DMS53 (cell line): ENCODE measurements at places on chromosomes 5 and 9.
A peak's percentile ranks its signal among the peaks of the same experiment; 100 is the strongest.

DNA sequence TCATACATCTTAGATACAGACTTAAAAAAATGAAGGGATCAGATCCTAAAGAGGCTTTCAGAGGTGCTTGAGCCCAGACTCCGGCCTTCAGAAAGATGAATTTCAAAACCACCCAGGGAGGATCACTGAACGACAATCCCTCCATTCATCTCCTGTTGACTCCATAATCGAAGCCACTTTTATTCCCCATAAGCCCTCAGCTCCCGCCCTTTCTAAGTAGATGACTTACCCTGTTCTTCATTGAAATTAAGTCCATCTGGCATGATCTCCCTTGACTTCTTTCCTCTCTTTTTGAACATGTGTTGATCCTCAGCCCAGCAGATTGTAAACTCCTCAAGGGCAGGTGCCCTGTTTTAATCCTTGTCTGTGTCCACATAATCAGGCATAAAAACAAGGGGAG, 50.8 kb upstream of the ASTN2 start:
- no peak for DNase-seq

DNA sequence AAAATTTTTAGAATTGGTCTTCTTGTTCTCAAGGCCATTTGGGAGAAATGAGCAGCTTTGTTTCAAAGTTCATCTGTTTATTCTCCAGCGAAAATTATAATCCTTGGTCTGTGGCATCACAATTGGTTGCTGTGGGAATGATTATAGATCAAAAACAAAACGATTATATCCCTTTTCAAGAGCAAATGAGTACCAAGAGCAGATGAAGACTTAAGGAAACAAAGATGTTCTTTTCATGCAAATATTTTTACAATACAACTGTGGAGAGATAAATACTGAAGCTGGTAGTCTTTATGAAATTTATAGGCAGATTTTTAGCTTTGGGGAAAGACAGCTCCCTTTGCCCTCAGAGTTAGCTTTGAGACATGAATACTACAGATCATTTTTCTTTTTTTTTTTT, 620.8 kb upstream of the DMAC1 start:
- no peak for DNase-seq

- no peak for DNase-seq
Observed at GRCh38 chr5:125837866-125838265, 585.3 kb upstream of the GRAMD2B start.

- no peak for DNase-seq
Observed at GRCh38 chr5:32230356-32231099, 56.4 kb upstream of the GOLPH3 start.

GRCh38 chr9:91192381-91193086, 169.2 kb downstream of the AUH start:
- peak; percentile 47 for DNase-seq

DNA sequence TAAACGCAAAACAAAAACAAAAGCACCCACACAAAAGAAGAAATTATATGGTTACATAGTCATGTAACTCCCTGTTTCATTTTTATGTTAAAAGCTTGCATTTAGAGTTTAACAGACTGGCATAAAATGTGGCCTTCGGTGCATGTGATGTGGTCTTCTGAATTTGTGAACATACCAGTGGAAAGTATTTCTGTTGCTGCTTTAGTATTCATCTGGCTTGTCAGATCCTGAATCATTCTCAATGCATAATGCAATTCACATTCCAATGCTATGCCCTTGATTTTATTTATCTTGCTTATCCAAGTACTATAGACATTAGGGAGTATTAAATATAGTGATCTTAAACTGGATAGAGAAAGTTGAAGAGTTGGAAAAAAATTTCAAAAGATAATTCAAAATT, 740.2 kb upstream of the ZNF608 start:
- no peak for DNase-seq

- DNase-seq = no peak
Observed at GRCh38 chr9:124595743-124596142, 88.5 kb upstream of the NR5A1 start.

DNA sequence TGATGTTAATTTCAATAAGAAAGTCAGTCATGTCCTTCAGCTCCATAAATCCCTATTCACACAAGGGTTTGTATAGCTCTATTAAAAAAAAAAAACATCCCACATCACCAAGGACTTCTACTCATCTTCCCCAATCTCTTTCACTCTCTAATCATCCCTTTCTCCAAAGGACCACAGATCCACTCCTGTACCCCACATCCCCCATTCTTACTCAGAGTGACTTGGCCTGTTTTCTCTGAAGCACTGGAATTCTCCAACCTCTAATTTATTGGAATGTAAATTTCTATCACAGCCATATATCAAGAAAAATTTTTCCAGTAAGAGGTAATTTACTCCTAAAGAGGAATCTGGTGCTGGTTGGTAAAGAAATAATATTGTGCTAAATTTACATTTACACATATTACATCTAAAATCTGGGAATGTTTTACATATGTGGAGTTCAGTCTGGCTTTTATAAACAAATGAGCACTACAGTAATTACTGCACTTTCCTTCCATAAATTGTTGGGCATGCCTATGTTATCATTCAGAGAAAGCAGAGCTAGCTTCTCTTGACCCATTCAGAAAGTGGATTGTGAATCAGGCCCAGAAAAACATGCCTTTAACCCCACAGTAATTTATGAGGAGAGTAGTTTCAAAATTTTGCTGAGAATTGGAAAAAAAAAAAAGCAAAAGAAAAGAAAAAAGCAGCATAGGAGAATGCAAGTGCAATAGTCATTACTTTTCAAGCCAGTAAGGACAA, 399.5 kb upstream of the TNC start:
- no peak for DNase-seq

DNA sequence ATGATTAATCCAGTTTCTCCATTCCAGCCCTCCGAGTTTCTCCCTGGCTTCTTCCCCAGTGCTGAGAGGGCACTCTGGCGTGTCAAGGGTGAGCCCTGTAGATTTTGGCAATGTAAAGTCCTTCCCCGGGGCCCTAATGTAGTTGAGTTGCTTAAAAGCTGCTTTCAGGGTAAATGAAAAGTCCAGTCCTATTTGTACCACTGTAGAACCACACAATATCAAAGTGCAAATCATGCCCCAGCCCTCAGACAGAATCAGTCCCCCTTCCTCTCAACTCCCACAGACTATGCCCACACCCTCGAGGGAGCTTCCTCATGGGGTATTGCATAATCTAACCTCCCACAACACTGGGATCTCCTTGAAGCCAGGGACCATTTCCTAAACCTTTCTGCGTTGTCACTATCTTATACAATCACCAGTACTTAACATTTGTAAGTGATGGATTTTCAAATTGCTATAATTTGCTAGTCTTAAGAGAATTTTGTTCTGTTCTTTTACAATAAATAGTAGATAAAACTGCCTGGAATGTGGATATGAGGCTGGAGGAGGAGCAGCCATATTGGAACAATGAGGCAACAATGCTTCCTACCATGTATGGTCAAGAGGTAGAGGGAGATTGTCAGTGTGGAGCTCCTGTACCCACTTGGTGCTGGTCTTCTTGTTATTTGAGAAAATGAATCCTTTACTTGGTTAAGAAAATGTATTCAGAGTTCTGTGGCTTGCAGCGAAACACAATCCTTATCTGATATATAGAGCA, 34.4 kb downstream of the ZNF366 start:
- DNase-seq = no peak

DNA sequence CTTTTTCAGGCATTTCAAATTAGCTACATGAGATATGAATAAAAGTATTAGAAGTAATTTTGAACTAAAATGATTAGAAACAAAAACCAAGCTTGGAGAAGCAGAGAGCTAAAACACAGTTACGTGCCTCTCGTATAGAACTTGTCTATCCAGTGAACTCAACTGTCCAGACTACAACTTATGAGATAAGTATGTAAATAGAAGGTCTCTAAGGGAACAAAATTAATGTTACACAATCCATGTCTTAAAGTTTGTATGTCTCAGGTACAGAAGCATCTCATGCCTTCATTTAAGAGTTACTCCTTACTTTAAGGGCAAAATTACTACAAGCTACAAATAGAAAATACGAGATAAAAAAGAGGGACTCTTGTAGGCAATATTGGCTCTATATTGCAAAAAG, 316.8 kb downstream of the CETN3 start:
- DNase-seq = no peak

GRCh38 chr5:95261437-95262175, 23.3 kb downstream of the MCTP1 start:
- DNase-seq = peak; percentile 62

GRCh38 chr9:77599492-77599891, 48.6 kb downstream of the GNA14 start:
- no peak for DNase-seq

GRCh38 chr9:16705111-16705604, 165.3 kb downstream of the BNC2 start:
- no peak for DNase-seq

- no peak for DNase-seq
Observed at GRCh38 chr9:136084063-136084944, 10.8 kb downstream of the NACC2 start.

GRCh38 chr5:16889972-16890519, 46.0 kb downstream of the MYO10 start:
- no peak for DNase-seq

- no peak for DNase-seq
Observed at GRCh38 chr9:88835038-88835466, 156.2 kb upstream of the S1PR3 start.

GRCh38 chr9:117596678-117597077, 107.5 kb upstream of the TLR4 start:
- DNase-seq = peak; percentile 15

GRCh38 chr5:40235471-40236400, 444.0 kb upstream of the PTGER4 start:
- DNase-seq = no peak

- DNase-seq = no peak
Observed at GRCh38 chr9:13412331-13412730, 132.8 kb upstream of the MPDZ start.

DNA sequence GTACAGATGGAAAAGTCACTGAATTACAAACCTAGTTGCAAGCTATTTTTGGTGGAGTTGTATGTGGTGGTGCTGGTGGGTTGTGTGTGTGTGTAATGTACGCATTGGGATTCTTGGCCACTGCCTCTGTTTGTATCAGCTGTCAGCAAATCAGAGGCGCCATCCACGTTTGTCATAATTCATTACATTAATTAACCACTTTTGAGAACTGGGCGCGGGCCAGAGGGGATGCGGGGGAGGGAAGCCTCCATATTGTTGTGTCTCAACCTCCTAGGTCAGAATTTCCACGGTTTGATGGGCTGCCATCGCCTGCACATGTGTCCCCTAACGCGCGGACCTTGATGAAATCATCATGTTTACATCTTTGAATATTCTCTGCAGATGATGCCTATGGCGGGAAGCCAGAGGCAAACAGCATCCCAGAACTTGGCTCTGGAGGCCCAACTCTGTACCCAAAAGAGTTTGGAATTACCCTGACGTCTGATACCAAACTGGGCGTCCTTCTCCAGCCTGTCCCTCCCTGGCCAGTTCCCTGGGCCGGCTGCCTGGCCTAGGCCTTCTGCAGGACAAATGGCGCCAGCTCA, 54.9 kb downstream of the FGF18 start:
- DNase-seq = no peak

DNA sequence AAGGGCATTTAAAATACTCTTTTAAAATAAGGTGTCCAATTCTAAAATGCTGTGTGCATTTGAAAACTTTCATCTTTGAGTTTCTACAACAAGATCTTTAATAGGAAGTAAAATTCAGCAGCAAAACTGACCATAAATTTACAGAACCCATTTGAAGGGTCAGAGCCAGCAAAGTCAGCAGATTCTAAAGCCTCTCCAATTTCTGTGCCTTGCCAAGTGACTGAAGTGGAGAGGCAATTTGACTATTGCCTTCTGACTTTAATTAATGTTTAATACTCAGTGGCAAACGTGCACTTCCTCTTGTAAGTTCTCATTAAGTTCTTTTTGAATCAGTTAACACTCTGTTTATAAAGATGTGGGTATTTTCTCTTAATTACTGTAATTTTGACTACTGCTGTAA, 155.2 kb downstream of the BAAT start:
- no peak for DNase-seq

DNA sequence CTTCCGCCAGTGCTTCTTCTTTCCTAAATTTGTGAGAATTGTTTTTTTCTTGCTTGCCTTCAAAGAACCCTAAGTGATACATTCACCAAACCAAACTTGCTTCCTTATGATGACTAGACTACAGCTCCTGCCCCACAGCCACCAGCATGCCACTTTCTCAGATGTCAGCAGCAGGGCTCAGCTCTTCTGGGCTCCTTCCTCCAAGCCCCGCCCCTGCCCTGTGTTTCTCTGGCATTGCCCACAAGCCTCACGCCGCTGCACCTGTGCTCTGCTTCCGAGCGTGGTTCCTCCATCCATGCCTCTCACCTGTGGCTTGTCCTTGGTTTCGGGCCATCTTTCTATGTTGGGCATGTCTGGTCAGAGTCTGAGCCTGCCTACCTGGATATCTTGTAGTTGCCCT, 10.6 kb downstream of the UNC5A start:
- no peak for DNase-seq

DNA sequence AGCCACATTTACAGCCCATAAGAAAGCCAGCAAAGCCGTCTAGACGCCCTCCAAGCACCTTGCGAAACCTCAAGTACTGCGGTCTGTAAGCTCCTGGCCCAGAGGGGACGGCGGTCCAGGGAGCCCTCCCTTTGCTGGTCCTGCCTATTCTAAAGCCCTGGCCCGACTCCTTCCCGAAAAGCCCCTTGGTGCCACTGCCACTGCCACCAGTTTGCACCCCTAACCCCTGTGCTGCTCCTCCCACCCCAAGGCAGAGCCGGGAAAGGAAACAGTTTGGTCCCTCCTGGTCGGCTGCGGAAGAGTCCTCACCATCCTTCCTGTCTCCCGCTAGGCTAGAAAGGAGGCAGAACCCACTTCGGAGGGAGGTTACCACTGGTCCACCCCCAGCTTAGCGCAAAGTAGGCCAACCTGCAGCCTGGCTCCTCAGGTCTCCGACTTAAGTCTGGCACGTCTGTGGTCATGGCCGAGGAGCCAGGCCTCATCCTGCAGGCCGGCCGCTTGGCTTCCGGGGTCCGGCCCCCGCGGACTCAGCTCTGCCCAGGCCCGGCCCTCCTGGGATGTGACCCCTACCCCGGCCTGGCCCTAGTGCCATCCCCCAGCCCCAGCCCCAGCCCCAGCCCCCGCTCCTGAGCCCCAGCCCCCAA, 916 bp downstream of the TOR1A start:
- DNase-seq = peak; percentile 38

- DNase-seq = no peak
Observed at GRCh38 chr9:36933676-36934215, 100.3 kb downstream of the PAX5 start.

DNA sequence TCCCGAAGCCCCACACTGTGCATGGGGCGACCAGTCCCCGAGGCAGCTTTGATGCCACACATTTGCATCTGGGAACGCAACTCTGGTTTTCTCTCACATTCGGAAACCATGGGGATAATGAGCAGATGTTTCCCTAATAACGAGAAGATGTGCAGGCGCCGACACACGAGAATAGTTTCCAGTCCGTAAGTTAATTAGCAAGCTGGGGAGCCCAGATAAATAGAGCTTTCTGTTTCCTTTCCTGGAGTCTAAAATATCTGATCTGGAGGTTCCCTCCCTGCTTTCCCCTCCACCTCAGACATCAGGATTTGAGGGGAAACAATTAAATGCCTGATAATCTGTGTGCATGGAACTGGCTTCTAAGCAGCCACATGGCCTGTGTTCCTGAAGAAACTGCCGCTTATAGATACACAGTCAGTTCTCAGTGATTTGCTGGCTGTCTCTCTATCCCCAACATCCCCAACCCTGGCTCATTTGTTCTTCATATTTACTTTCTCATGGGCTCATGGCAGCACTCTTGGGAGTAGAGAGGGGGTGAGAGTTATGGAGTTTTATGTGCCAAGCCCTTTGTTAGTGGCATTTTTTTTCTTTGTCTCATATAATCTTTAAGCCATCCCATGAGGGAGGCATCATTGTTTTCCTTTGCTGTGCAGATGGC, 62.8 kb downstream of the PDZD2 start:
- DNase-seq = no peak
